ENCODE measurements at places on chromosomes 13 and 19.

DNA sequence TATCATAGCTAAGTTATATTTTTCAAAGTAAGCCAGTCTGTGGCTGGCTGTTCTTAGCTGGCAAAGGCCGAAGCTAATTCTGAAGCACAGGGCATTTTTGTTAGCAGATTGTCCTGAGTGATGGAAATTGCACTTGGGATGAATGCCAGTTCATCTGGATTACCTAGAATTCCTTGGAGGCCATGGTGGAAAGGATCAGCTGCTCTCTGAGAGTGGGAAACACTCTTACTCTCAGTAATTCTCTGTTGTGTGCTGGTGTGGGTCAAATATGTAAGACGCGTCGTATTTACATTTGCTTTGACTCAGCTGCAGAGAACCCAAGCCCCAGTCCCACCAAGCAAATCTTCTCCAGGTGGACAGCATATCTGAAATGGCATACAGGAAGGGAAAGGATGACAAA lies 60.7 kb upstream of the C1QTNF9B start:
- no peak for DNase-seq

- DNase-seq, result no peak
Observed at GRCh38 chr13:46803586-46803985, 6.6 kb upstream of the ESD start.

DNA sequence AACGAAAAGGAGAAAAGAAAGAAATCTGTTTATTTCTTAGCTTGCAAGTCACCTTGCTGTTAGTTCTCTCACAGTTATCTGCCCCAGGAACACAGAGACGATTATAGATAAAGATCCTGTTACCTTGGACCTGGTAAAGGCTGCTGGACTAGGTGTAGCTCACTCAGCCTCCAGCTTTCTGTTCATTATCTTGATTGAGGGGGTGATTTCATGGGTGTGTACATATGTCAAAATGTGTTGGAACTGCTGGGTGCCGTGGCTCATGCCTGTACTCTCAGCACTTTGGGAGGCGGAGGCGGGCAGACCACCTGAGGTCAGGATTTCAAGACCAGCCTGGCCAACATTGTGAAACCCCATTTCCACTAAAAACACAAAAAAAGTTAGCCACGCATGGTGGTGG lies 27.9 kb downstream of the CERS4 start:
- DNase-seq, result no peak

GRCh38 chr13:67071918-67072598 lies 158.1 kb downstream of the PCDH9 start:
- no peak for DNase-seq

- no peak for DNase-seq
Observed at GRCh38 chr19:29858000-29858596, 46.3 kb downstream of the CCNE1 start.

DNA sequence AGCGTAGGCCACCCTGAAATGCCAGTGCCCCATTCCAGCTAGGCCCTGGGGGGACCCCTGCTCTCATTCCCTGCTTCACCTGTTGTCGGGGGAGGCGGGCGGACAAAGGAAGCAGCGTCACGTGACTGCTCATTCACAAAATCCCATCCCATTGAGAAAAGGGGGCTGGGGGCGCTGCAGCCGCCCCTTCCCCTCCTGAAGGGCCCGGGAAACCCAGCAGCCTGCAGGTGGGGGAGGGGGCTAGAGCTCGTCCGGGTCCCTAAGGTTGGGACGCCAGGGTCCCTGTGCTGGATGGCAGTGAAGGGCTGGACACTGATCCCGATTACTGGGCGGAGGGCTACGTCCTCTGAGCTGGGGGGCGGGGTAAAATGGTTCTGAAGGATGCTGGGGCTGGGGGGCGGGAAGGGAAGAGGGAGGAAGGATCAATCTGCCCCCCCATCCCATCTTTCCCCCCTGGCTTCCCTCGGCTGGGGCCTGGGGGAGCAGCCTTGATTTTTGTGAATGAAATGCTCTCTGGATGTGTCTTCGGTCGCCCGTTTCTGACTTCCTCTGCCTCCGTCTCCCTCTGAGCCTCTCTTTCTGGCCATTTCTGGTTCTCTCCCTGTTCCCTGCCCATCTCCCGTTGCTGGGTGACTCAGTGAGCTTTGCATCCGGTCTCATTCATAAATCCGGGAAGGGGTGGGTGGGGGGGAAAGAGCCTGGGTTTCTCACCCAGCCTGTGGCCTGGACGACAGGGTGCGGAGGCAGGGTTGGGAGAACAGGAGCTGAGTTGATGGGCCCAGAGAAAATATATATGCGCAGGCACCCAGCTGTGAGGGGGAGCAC lies 816 bp downstream of the SPRED3 start:
- no peak for DNase-seq

DNA sequence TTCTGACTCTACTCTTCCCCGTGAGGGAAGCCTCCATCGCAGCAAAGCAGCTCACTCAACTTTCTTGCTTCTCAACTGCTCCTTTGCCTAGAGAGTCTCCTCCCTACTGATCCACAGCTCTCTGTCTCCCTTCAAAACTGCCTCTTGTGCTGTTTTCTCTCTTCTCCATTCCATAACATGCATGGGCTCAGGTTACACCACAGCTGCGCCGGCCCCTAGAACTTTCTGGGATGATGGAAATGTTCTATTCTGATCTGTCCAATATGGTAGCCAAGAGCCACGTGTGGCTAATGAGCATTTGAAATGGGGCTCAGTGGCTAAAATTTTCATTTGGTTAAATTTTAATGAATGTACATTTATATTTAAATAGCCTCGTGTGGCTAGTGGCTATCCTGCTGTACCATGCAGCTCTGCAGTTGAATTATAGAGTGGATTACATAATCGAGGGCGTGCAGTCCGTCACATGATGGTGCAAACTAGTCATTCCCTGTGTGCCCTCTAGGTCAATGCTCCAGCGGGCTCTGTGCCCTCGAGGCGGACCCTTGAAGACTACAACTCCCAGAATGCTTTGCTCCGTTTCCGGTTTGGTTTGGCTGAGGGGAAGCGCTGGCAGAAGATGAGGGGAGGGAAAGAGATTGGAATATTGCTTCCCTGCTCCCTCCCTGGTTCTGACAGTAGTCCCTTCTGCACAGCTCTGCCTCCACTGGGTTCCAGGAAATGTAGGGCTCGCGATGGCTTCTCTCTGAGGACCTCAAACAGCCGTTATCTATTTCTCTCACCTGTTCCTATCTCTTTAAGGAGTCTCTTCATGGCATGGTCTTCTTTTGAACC lies 109.8 kb downstream of the CACNA1A start:
- DNase-seq, result no peak

DNA sequence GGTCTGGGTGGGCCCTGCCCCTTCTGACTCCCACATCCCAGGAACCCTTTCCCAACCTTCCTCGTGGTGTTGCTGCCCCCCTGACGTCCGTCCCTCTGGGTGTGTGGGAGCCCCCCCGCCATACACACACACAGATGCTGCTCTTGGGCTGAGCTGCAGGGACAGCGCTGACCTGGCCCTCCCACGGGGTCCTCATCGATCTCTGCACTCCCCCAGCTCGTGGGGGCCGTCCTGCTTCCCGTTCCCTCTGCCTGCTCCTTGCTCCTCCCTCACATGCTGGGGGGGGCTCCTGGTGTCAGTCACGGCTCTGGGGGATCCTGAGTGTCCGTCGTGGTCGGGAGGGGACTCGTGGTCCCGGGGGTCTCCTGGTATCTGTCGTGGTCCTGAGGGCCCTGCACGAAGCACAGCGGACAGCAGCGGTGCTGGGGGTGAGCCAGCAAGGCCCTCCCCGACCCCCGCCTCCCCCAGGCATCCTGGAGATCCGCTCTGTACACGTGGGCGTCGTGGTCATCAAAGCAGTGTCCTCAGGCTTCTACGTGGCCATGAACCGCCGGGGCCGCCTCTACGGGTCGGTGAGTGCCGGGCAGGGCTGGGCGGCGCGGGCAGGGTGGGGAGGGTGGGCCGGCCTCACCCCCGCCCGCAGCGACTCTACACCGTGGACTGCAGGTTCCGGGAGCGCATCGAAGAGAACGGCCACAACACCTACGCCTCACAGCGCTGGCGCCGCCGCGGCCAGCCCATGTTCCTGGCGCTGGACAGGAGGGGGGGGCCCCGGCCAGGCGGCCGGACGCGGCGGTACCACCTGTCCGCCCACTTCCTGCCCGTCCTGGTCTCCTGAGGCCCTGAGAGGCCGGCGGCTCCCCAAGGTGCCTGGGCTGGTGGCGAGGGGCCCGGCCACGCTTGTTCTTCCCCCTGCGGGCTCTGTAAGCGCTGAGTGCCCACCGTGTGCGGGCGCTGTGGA lies 3.4 kb downstream of the FGF22 start:
- no peak for DNase-seq

Measured in stimulated activated CD8-positive, alpha-beta memory T cell treated with anti-CD3 and anti-CD28 coated beads, Interleukin-4, amount 100 ng/mL, for 1 hour (primary cell).